ENCODE measurements at places on chromosomes 5 and 9.

DNA sequence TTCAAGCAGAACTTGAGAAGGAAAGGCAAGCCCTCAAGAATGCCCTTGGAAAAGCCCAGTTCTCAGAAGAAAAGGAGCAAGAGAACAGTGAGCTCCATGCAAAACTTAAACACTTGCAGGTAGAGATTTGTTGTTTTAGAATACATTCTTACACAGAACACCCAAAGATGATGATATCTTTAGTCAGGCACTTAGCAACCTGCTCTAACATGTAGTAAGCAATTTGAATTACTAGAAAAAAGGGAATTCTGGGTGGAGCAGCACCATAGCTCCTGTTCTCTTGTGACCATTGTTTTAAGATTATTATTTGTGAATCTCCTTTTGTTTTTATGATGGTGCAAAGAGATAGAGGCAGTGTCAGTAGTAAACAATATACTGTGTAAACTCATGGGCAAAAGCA lies 63.1 kb downstream of the RAB14 start:
- no peak for DNase-seq

DNA sequence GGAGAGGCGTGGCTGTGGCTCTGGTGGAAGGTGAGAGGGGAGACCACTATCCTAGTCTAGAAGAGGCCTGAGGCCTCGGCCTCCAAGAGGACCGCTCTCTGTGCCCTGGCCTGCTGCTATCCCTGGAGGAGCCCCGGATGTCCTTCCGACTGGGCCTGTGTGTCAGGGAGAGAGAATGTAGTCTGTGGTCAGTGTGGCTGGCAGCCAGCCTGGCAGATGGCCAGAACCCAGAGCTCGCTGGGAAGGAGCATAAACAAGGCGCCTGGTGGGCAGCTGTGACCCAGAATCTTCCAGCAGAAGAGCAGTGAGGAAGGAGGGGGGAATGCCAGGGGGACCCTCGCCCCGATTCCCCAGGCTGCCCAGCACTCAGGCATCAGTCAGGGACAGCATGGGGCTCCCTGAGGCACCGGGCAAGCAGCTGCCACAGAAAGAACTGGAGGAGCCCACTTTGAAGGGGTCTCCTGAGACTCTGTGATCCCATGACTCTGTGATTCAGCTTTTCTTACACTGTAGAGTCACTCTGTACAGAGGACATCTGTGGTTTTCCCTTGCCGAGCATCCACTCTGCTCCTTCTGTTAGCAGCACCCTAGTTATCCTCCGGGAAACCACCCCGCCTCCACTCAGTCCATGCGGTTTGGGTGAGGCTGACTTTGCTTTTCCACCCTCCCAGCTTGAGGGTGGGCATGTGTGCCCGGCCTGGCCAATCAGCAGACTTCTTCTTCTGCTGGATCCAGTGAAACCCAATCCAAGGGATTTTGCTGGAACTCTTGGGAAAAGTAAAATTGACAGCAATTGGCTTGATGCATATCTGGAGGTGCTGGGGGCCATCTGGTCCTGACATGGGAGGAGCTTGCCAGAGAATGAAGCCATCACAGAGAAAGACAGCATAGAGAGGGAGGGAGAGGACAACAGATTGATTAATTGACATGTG lies 46.2 kb upstream of the PWWP2A start:
- DNase-seq: no peak

GRCh38 chr5:30030101-30030500 lies 1163.4 kb upstream of the CDH6 start:
- no peak for DNase-seq

DNA sequence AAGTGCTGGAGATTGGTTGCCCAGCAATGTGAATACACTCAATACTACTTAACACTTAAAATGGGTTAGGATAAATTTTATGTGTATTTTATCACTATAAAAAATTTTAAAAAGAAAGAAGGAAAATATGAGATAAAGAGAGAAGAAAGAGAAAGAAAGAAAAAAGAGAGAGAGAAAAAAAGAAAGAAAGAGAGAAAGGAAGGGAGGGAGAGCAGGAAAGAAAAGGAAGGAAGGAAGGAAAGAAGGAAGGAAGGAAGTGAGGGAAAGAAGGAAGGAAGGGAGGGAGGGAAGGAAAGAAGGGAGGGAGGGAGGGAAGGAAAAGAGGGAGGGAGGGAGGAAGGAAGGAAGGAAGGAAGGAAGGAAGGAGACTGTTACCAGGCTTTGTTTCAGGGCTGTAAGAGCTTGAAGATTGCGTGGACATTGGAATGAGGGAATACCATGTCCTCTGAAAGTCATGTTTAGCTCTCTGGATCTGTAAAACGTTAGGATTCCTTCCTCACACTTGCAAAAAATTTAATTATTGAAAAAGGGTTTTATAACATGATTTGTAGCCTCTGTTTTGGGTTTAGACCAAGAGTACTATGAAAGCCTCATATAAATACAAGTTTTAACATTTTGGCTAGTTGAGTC lies 152.3 kb upstream of the DAP start:
- no peak for DNase-seq

GRCh38 chr5:148343046-148343407 lies 7.7 kb downstream of the SPINK9 start:
- DNase-seq: no peak

DNA sequence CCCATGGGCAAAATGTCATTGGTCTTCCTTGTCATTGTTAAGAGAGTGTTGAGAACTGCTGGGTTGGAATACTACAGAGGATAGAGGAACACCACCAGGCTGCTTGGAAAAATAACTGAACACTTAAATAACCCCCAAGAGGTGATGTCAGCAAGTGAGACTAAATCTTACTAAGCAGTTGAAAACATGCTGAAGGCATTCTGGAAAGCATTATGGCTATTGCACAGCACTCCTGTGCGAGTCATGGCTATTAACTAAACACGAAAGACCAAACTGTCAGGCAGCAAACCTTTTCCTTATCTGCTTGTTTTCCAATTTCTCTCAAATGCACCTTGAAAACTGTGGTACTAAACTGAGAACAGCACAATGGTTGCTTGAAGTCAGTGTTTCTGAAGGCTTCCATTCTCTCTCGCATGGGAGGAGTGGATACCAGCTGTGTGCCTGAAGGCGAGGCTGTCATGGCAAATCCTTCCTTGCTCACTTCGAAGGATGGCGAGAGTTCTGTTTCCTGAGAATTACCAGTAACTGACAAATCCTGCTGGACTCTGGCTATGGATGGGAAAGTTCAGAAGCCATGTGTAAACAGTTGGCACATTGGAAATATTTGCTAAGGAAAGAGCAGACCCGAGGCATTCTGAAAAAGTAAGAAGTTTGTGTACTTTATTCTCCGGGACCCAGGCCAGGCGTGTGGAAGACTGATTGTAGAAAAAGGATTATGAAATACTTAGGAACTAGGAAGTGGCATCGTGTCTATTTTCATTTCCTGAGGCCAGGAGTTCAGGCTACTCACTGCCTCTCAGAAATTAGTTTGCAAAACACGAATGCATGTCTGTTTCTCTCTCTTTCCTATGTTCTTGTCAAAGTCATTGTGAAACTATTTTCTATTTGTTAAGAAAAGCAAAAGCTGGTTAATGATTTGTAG lies 182.1 kb downstream of the DMRT2 start:
- no peak for DNase-seq

- no peak for DNase-seq
These were observed 119.5 kb downstream of the CAAP1 start for GRCh38 chr9:26773056-26773455.

DNA sequence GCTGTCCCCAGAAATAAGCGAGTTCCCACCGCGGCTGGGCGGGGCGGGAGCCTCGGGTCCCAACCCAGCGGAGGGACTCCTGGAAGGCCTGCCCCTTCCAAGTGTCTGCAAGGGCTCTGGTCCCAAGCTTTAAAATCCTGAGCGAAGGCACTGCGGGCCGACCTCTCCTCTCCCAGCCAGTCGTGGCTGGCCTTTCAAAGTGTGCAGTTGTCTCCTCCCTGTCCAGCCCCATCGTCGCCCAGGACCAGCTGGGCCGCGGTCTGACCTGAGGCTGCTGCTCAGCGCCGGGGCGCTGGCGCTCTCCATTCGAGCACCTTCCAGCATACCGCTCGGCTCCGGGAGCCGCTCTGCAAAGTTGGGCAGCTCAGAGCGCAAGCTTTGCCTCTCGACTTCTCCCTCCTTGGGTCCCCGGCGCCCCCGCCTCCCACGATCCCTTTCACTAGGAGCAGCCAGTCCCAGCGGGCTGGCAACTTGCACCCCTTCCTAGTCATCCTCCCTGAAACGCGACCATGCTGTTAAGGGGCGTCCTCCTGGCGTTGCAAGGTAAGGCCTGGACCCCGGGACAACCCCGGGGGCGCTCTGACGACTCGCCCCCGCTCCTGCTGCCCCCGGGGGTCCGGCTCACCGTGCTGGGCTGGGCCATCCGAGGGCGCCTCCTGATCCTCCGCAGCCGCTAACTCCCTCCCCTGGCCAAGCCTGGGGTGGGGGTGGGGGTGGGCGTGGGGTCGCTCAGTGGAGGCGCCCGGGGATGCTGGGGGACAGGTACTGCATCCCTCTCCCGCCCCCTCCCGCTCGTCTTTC lies at the start of gene MAMDC2:
MAMDC2 (plus strand) TSS at position 160 of the 801 bp plus-strand sequence; CDS start at position 510, 350 bp downstream.
- no peak for DNase-seq

DNA sequence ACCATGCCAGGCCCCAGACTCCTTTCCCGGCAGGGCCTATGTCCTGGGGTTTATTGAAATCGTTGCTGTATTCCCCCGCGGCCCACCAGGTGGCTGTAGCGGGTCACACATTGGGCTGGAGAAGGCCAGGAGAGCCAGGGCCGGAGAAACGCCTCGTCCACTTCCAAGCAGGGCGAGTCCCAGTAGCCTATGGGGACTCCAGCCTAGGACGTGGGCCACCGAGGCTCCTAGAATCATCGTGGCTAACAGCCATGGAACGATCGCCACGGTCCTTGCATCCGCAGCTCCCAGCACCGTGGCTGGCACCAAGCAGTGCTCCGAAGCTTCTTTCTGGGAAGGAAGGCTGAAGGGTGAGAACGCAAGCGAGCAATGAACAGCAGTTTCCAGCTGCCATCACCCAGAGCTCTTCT lies 87.7 kb downstream of the ENTREP1 start:
- peak; percentile 75 for DNase-seq

- no peak for DNase-seq
These were observed 88.8 kb upstream of the EQTN start for GRCh38 chr9:27385606-27386322.

DNA sequence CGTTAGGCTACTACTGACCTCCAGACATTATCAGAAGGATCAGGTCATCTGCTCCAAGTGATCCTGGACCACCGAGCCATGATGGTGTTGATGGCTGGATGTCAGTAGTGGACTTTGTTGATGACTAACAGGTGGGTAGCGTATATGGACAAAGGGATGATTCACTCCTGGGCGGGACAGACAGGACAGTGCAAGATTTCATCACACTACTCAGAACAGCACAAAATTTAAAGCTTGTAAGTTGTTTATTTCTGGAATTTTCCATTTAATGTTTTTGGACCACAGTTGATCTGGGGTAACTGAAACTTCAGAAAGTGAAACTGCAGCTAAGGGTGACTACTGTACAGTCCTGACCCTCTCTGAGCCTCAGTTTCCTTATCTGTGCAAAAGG lies 12.7 kb downstream of the PDGFRB start:
- no peak for DNase-seq

- DNase-seq: no peak
These were observed 273.2 kb downstream of the SYK start for GRCh38 chr9:91074866-91075265.

DNA sequence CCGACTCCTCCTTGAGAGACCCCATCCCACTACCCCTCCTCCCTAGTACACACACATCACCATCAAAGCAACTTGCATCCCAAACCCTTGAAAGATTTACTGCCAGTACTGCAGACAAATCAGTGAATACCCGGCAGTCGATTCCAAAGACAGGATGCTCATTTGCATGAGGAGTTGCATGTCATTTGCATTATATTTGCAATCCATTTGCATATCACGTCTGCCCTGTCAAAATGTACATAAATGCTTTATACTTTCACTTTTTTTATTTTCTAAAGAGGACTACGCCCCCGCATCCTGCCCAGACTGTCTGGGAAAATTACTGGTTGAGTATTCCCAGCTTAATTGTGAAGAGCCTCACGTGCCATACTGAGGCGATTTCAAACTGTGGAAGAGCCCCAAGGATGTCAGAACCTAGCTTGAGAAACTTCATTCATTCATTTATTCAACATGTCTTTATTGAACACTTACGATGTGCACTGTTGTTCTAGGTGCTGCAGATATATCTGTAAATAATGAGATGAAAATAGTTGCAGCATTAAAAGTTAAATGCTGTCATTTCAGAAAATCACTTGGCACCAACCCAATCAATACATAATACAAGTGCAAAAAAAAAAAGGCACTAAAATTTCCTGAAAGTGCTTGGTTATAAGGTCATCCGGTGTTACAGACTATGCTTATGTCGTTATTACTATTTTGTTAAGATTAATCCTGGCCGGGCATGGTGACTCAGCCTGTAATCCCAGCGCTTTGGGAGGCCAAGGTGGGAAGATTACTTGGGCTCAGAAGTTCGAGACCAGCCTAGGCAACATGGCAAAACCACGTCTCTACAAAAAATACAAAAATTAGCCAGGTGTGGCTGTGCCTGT lies 17.2 kb upstream of the SIL1 start:
- no peak for DNase-seq

GRCh38 chr9:7640231-7640630 lies 159.3 kb downstream of the DMAC1 start:
- DNase-seq: no peak

GRCh38 chr5:147327905-147328304 lies 93.1 kb downstream of the STK32A start:
- DNase-seq: no peak

DNA sequence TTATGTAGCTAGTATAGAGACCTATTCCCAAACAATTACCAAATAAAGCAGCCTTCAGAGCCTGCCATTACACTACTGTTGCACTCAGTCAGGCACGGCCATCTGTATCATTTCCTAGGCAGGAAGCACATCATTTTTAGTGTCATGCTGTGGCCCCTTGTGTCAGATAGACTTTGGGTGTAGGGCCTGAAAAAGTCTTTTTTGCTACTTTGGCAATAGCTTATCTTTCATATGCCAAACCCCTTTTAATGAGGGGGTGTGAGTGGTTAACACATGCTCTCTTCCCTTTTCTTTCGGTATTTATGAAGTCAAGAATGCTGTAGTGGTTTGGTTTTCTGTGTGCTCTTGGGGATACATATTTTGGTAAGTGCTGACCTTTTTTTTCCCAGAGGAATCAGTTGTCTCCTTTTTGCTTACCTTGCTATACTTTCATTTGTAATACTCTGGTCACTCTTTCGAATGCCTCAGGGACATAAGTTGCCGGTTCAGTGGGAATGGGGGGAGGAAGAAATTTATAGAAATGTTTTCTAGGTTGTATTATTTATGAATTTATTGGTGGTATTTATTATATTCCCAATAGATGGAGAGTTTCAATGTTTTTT lies 209.8 kb downstream of the CSNK1G3 start:
- no peak for DNase-seq

DNA sequence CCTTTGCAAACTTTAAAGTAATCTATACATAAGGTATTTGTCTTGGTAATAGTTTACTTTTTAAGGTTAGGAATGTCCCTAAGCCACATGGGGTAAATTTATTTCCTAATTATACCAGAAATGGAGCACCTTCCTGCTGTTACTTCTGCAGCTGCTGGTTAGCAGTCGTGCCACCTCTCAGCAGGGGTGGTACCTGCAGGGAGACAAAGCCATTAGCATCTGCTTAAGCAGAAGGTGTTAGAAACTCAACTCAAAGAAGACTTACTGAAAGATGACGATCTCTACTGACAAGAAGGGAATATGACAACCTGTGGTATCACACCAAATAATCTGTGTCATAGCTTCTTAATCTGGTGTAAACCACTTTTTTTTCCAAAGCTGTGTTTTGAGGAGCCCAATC lies 173.7 kb downstream of the BRINP1 start:
- no peak for DNase-seq

- no peak for DNase-seq
These were observed 169.6 kb upstream of the GNA14 start for GRCh38 chr9:77817590-77818311.

Measured in HEK293T (cell line).